ENCODE measurements at places on chromosomes 7 and 10.

- DNase-seq = no peak
Observed at GRCh38 chr7:45968856-45969541, 47.9 kb upstream of the IGFBP3 start.

DNA sequence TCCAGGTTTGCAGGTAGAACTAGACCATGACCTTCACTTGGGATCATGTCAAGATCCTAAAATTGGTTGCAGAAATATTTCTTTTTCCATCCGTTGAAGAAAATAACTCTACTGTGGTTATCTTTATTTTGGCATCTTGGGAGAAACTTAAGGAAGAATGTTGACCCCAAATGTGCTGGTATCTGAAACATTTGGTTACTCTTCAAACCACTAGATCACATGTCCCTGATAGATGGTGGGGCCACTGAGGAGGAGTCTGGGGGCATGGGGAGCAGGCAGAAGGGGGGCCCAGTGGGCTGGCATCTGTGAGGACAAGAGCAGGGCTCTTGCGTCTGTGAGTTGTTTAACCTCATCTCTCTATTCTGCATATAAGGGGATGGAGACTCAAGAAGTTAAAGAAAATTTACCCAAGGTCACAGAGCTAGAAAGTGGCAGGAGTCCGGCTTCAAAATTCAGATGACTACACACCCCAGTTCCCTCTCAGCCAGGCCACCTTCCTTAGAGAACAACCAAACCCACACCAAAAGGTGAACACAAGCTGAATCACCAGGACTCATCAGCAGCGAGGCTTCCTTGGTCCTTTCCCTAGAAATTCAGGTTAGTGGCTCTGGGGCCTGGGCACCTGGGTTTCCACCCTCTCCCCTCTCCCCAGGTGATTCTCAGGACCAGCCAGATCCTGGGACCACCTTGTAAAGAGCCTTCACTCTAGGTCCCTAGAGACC, 40.6 kb upstream of the SRGN start:
- no peak for DNase-seq

DNA sequence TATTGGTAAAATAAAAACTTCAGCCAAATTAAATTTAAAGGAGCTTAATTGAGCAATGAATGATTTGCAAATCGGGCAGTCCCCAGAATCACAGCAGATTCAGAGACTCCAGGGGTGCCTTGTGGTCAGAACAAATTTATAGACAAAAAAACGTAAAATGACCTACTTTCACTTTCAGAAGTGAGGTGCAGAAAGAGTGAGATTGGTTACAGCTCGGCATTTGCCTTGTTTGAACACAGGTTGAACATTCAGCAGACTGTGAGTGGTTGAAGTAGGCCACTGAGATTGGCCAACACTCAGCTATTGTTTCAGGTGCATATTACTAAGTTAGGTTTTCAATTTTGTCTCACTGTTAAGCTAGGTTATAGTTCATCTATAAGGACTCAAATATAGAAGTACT, 153.4 kb downstream of the BICC1 start:
- no peak for DNase-seq

DNA sequence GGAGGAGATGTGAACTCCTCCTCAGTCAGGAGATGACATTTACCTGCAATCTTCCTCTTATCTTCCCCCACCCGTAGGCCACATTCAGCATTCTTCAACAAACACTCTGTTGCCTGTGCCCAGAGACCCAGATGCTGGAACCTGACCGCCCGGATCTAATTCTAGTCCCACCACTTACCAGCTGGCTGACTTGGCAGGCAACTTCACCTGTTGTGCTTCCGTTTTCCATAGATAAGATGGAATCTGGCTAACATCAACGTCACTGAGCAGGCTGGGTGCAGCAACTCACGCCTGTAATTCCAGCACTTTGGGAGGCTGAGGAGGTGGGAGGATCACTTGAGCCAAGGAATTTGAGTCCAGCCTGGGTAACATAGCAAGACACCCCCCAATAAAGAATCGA, 21.3 kb upstream of the FXYD4 start:
- DNase-seq = no peak

DNA sequence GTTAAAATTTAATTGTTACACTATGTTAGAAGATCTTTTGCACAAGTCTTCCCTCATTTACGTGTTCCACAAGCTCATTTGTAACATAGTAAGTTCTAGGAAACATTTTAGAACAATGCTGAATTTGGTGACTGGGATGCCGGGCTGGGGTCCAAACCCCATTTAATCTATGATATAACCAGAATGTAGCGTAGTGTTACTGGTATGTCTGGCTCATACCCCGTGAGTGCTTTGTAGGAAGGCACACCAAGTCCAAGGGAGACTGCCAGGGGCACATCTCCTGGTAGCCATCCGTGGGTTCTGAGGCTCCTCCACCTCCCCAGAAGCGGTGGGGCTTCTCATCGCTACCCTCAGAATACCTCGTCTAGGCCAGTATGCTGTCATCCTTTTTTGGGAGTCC, 21.3 kb upstream of the TMEM236 start:
- DNase-seq = no peak

DNA sequence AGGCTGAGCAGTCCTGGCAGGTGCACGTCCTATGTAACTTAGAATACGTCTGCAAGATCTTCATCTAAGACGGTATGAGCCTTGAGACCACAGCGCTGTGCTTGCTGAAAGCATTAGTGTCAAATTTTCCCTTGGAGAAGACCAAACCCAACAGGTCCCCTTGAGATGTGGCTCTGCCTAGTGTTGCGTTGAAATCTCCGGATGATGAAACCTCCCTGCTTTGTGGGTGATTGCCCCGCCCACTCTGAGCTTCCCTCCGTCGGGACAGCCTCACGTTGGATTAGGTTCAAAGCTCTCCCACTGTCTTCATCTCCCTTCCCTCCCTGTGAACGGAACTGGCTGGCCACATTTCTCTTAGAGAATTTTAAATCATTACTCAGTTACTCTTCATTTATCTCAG, 102.0 kb downstream of the ADARB2 start:
- no peak for DNase-seq

- DNase-seq = no peak
Observed at GRCh38 chr7:38907066-38907465, 1.9 kb downstream of the VPS41 start.

DNA sequence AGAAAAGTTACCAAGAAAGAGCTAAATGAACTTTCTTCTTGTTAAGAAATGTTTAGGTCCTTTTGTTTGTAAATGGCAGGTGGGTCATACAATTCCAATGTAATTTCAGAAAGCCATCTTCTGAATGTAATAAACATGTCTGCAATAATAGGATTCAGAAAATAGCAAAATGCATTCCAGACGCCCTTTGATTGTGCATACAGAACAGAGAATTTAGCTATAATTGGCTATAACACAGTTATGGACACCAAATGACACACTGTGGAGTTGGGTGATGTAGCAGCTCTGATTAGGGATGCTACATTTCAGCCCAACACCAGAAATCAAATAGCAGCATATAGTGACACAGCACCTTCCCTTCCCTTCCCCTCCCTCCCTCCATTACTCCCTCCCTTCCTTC, 240.8 kb downstream of the SNX10 start:
- no peak for DNase-seq

- no peak for DNase-seq
Observed at GRCh38 chr7:148886844-148887243, 2.8 kb upstream of the EZH2 start.

DNA sequence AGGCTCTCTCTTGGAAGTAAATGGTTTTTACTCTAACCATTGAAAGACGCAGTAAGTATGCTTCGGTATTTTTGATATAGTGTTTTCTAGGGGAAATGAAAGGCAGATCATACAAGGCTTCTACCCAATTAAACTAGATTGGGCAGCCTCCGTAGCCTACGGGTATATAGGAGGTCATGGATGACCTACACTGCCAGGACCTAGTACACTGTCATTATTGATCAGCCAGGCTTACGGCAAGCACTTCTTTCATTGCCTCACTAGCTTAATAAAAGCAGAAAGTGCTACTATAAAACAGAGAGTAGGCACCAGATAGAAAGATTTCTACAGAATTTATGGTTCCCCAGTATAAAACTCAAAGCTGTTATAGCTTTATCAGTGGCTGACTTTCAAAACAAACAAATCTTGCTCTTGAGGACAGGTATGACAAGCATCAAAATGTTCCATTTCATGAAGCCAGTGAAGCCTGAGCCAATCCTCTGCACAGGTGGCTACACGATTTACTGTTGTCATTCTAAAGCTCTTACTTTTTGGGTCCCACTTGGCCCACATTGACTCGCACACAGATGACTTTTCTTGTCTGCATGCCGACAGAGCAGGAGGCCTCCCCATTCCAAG, 358.1 kb downstream of the THSD7A start:
- DNase-seq = no peak

- DNase-seq = no peak
Observed at GRCh38 chr7:136585954-136586670, 282.3 kb upstream of the CHRM2 start.

GRCh38 chr7:81937091-81937490, 167.2 kb upstream of the HGF start:
- no peak for DNase-seq

DNA sequence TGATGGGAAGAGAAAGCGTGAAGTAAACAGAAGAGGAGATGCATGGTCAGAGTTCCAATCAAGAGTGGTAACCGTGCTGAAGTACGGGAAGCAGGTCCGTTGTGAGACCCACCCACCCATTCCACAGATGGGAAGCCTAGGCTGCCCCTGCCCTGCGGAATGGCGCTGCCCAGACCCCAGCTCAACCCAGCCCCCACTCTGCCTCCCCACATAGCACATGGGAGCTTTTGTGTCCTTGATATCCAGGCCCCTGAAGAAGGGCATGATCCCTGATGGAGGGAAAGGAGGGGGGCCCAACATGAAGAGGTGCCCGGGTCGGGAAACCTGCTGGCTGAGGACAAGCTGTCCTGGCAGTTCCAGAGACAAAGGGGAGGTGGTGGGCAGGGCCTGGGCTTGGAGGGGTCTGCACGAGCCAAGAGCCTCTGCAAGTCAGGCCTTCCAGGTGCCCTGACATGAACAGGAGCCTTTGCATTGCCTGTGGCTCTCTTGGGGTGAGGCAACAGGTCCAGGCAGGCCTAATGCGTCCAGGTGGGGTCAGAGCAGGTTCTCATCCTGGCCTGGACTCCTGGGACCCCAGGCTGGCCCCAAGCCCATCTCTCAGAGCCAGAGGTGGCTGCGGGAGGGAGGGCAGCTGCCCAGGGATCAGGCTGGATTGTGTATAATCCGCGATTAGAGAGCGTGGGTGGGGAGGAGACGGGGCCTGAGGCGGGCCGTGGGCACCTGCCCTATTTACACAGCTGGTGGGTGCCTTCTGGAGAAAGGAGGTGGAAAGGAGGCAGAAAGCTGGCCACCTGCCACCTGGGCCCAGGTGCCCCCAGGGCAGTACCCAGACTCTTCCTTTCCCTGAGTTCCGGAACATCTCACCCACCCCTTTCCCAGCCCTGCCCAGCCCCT, 23.5 kb downstream of the YKT6 start:
- DNase-seq = no peak

- no peak for DNase-seq
Observed at GRCh38 chr10:26031300-26031699, 97.3 kb downstream of the MYO3A start.

Measured in stimulated activated CD8-positive, alpha-beta memory T cell treated with anti-CD3 and anti-CD28 coated beads, Interleukin-4, amount 100 ng/mL, for 24 hours (primary cell).